ENCODE measurements at places on chromosomes 2 and 18.

- no peak for DNase-seq
Measured at GRCh38 chr2:128032092-128032491, 4.2 kb upstream of the SAP130 start.

- no peak for DNase-seq
Measured at GRCh38 chr2:233112329-233112728, 52.2 kb downstream of the INPP5D start.

- DNase-seq, result no peak
Measured at GRCh38 chr18:5895876-5896740, 786 bp upstream of the TMEM200C start.

GRCh38 chr2:214076527-214076926, 334.3 kb upstream of the VWC2L start:
- no peak for DNase-seq

DNA sequence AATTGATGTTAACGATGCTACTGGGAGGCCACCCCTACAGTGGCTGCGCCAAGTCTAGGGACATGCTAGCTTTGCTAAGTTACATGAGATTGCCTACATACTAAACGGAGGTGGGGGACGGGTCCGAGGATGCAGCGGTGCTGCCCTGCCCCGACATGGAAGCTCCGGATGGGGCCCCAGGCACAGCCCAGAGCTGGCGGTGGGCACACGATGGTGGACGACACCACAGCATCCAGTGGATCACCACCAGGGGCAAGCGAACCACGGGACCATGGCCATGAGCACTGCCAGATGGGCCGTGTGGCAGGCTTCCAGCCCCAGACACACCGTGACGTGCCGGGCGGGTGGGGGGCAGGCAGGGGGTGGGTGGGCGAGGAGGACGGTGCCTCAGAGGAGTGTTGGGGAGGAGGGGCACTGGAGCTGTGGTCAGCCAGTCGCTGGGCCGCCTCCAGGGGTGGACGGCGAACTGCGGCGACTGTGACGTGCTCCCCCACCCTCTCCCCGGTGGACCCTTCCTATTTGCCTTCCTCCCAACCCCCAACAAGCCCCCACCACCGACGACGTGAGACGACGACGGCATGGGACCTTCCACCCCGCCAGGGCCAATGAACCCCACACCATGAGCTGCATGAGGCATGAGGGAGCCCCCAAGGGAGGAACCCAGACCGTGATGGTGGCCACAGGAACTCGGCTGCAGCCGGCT, 90.6 kb upstream of the ANKRD30BL start:
- no peak for DNase-seq

DNA sequence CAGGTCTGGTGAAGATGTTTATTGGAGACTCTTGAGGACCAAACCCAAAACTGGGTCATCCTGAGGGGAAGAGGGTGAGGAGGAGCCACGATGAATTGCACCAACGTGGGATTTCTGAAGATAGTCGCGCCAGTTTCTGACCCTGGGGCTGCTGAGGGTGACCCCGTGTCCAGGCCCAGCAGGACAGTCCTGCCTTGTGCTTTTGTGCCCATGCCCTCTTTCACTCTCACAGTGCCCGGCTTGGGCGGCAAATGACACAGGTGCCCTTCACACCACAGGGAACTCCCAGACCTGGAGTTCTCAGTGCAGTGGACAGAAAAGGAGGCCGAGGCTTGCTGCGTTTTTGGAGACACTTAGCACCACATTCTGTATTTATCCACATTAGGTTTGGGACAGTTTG, 15.5 kb upstream of the KIF1A start:
- DNase-seq, result no peak

- no peak for DNase-seq
Measured at GRCh38 chr2:37837628-37838328, 87.3 kb upstream of the RMDN2 start.
